Muscle of leg (tissue), 16 donors: ENCODE measurements at places on chromosomes 3 and 15. TPM values are rescaled to one million over a fixed set of nuclear protein-coding genes. Genes with fewer than 3 reads are reported as not detected.

GRCh38 chr3:171840811-171841619 lies 2.1 kb upstream of the TMEM212 start:
- DNase-seq = no peak

GRCh38 chr15:63045879-63046278 lies 3.3 kb downstream of the TPM1 start:
- no peak for DNase-seq

DNA sequence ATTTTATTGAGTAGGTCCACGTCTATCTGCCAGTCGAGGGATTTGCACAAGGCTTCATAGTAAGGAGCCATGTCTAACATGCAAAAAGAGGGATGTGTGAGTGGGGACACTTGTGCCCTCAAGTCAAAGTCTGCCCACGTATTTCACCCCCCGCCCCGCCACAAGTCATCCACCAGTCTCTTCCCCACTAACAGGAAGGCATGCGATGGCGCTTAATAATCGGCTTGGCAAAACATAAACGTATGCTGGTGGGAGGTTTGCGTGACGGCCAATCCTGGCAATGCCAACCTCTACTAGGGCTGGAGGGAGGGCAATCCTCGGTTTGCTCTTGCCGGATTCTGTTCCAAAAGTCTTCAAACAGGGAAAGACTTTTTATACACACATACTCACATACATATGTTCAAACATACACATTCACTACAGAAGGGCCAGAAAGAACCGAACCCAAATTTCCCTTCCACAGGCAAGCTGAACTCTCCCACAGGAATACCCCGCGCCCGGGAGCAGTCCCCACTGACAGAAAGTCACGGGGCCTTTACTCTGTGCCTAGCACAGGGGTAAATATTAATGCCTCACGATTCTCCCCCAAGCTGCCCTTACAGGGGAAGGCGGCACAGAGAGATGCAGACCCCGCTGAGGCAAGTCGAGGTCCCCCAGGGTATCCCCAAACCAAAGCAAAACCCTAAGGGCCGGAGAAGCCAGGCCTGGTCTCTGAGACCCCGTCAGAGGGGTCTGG lies 675 bp downstream of the PSMD6 start:
- DNase-seq = peak; percentile 20

DNA sequence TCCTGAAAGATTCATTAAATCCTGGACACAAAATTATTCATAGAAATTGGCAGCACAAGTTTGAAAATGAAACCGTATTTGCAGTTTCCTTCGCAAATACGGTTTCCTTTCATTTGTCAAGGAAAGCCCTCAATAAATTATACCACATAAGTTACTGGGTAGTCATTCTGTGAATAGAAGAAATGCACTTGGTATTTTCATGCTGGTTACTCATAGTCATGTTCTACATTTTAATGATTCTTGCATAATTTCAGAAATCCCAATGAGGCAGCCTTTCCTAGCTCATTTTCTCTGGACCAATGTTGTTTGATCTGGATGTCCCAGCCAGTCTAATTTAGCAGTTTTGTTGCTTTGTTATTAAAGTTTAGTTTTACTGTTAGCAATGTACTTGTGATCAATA lies 43.2 kb downstream of the MINAR1 start:
- DNase-seq = no peak

DNA sequence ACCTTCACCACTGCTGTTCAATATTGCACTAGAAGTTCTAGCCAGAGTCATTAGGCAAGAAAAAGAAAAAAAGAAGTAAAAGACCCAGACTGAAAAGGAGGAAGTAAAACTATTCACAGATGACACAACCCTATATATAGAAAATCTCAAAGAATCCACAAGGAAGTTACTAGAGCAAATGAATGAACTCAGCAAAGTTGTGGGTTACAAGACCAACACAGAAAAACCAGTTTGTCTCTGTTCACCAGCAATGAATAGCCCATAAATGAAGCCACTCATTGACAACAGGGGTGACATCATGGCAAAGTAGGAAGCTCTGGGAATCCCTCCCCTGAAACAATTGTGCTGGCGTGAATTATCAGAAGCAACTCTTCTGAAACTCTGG lies 4.6 kb downstream of the CFAP100 start:
- no peak for DNase-seq

DNA sequence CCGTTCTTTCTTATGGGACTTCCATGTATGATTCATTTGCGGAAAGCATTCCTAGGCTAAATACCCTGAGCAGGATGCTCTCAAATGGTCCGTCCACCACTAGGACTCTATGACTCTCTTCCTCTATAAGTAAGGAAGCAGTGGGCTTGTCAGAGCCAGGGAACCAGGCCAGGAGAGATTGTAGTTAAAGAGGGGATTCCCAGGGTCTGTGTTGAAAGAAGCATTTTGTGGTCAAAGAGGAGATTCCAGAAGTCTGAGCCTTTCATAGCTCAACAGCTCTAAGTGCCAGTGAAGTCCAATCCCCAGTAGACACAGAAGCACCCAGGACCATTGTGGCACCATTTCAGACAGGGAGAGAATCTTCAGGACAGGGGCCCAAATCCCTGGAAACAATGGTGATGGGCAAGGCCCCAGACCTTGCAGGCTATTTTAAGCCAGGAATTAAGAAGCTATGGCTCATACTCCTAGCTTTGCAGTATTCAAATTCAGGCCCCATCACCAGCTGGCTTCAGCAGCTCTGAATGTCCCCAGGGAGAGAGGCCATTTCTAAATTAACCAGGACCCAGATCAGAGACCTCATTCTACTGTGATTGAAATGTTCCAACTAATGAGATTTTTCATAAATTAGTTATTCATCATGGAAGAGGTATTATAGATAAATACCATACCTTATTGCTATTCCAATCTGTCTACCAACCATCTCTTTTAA lies 81.7 kb downstream of the CD47 start:
- DNase-seq = peak; percentile 30

DNA sequence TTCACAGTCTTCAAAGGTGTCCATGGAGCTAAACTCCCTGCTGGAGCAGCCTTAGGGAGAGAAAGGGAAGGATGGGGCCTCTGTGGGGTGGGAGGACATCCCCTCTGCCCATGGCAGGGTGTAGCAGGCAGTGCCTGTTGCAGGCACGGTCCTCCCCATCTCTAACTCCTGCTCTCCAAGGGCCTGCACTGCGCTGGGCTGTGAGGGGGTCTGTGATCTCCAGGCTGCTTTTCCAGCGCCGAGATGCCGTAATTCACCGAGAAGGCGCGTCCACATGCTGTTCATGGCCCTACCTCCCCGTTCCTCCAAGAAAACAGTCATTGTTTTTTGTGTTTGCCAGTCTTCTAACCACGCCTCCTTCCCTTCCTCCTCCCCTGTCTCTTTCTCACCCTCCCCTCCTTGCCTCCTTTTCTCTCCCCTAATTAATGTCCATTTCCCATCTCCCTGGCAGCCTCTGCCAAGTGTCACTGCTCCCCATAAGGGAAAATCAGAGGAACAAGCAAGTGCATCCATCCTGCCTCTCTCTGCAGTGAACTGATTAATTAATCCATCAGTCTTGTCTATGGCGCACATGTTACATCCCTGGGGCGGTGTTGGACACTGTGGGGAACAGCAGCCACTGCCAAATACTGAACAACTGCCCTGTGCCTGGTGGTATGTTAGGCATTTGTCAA lies 17.7 kb upstream of the LAMP3 start:
- DNase-seq = peak; percentile 16

DNA sequence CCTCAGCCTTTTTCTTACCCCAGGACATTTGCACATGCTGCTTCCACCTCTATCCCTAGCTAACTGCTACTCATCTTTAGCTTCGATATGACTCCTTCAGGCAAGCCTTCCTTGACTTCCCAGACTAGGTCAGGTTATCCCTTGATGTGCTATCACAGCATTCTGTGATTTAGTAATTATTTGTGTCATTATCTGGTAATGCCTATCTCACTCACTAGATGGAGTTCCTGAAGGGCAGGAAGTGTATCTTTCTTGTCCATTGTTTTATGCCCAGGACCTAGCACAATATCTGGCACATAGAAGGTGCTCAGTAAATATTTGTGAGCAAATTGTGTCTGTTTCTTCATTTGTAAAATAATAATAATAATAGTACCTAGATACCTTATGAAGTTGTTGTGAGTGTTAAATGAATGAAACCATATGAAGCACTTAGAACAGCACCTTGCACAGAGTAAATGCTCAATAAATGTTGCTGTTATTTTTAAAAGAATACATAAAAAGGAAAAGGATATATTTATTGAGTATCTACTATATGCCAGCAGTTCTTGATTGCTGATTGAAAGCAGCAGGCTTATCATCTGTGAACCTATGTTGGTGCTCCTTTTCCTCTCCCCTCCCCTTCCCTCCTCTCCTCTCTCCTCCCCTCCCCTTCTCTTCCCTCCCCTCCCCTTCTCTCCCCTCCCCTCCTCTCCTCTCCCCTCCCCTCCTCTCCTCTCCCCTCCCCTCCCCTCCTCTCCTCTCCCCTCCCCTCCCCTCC lies 31.5 kb downstream of the SQOR start:
- no peak for DNase-seq

DNA sequence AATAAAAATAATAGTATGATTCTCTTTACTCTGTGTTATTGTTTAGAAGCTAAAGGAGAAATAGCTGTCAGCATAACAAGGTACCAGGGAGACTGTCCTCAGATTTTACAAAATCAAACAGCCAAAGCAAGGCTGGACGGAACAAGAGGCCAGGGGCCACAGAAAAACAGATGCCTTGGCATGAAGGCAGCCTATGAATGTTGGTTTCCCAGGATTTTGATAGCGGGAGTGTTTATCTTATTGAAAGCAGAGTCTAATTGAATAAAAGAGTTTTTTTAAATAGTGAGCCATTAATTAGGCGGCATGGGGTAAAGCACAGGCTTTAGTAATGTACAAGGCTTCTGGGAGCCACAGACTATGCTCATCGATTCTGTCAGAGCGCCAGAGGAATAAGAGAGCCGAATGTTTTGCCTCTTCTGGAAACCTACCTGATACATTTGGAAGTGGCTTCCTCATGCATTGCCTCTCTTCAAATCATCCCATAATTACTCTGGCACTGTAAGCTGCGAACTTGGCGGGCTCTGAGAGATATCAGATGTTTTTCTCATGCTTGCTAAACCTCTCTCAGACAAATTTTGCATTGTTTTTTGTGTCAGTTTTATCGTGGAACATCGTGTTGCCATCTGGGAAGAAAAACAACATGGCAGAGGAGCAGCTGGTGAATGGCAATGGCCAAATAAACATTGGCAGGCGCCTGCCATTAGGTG lies 30.4 kb upstream of the TMCO5A start:
- DNase-seq = no peak

DNA sequence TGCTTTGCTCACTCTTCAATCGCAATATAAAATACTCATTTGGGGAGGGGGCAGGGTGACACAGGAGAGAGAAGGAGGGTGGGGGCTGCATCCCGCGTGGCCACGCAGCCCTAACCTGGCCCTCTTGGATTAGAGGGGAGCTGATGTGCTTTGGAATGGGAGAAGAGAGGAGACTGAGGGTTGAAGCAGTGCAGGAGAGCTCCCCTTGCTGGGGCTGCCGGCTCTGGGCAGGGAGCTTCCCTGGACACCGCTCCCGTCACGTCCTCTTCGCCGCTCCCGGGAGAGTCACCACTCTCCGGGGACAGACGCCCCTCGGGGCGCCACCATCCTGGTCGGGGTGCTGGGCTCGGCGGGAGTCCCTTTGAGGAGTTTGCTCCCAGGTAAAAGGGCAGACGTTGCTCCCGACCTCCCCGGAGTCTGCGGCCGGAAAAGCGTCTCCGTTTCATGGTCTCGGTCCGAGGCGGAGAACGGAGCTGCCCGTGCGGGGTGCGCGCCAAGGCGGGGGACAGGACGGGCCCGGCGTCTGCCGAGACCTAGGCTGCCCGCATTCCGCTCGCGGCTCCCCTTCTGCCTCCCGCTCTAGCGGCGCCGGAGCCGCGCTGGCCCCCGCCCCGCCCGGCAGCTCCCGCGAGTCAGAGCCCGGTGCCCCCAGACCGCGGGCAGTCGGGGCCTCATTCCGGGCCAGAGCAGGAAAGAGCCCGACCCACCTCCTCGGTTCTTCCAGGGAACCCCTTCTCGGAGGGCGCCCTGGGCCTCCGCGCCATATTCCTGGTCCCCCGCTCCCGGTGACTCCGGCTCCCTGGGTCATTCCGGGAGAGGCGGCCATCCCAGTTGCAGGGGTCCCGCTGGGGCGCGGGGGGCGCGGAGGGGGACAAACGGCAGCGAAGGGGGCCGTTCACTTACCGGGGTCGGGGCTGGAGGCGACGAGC lies 603 bp downstream of the SLC7A14 start:
- DNase-seq = no peak

GRCh38 chr3:127252446-127252845 lies 35.4 kb downstream of the PRR20G start:
- no peak for DNase-seq

DNA sequence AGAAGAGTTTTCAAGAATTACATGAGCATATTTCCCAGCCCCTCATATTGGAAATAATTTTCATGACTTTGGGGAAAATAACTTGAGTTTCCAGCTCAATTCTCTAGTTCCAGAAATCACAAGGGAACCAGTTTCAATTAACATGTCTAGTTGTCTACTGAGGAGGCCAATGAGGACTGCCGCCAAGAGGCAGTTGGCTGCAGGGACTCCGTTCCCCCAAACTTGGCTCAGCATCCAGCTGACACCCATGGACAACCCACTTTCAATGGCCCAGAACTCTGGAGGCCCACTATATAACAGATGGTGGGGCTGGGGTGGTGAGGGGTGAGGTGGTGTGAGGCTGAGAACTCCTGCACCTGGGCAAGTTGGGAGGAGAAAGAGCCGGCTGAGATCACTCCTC lies 86.5 kb upstream of the TNFAIP8L3 start:
- no peak for DNase-seq

DNA sequence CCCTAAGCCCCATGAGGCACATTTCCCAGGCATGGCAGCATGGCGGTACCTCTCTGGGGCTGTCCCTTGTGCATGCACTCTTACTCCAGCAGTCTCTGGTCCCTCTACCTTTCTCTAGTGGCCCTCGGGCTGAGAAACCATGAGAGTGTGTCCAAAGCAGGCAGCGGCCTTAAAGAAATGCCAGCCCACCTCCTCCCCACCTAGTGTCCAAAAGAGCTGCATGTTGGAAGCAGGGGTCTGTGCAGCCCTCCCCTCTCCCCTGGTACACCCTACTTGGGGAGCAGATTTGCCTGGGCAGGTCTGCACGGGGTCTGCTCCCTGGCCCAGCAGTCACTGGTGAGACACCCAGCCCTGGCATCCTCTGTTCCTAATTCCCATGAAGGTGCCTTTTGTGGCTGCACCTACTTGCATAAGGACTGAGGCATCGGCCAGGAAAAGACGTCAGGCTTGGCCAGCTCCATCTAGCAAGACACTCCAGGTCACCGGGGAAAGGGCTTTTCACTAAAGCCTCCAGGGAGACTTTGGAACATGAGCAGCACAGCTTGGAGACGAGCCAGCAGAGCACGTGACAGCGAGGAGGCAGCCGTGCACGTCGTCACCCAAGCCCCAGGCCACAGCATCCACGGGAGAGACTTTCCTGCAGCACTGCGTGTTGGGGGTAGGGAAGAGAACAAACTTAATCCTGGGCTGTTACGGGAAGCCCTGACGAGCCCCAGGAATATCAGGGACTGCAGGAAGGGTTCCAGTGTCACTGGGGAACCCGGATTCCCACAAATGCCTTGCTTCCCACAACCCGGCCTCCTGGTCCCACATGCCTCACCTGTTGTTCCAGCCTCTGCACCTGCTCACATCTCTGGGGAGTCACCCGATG lies 38.8 kb downstream of the TM2D3 start:
- DNase-seq = peak; percentile 85

C3orf22 gene
- total RNA-seq = 0.04 TPM

EMC7 gene
- 26.2 TPM for total RNA-seq

ETFA gene
- total RNA-seq = 125 TPM

TRIM42 gene
- total RNA-seq = not detected
